LHCN-M2 (cell line): ENCODE measurements at places on chromosomes 13 and 19.

- DNase-seq = no peak
These were observed 15.8 kb upstream of the UBE2S start for GRCh38 chr19:55423225-55424005.

DNA sequence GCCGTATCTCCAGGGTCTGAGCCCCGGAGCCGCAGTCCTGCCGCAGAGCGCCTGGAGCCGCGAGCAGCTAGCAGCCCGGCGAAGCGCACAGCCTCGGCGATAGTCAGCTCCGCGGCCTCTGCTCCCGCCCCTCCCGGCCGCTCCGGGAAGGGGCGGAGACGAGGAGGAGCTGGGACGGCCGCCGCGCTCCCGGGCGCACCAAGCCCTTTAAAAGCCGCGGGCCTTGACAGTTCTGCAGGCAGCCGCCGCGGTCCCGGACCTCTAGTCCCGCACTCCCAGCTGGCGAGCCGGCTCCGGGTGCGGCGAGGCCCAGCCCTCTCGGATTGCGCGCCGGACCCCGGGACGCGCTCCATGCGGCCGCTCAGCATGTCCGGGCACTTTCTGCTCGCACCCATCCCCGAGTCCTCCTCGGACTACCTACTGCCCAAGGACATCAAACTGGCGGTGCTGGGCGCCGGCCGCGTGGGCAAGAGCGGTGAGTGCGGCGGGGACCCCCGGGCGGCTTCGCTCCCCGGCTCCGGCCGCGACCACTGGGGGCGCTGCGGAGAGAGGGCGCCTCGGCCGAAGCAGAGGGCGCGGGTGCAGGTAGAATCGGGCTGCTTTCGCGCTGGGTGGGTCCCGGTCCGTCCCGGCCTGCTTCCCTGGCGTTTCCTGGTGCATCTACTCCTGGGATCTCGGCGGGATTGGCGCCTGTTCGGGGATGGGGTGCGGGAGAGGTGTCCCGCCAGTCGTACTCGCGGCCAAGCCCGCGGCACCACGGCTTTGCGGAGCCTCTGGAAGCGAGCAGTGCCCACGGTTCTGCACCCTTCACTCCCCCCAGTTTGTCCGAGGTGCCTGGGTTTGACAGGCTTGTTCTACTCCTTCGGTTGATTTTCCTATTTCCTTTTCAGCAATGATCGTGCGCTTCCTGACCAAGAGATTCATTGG is at the start of gene RASL11A:
RASL11A (plus strand) TSS at position 237 of the 927 bp plus-strand sequence; CDS start at position 352, 115 bp downstream.
- peak; percentile 77 for DNase-seq

- no peak for DNase-seq
These were observed 42.7 kb downstream of the ACTN4 start for GRCh38 chr19:38690146-38690545.

GRCh38 chr19:56678205-56678604 is 6.6 kb upstream of the ZNF835 start:
- no peak for DNase-seq

- DNase-seq = no peak
These were observed 73.7 kb downstream of the ERICH6B start for GRCh38 chr13:45541806-45542205.

GRCh38 chr19:51439021-51439465 is 19.2 kb downstream of the SIGLEC8 start:
- no peak for DNase-seq

DNA sequence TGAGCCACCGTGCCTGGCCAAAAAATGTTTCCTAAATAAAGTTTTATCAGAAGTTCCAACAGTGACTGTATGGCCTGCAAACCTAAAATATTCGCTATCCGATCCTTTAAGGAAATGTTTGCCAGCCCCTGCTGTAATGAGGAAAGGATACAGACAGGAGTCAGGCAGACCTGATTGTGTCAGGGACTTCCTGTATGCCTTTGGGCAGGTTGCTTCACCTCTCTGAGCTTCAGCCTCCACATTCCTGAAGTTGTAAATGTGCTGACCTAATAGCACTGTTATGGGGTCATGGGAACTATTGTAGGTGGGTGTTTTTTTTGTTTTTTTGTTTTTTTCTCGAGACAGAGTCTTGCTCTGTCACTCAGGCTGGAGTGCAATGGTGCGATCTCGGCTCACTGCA is 6.2 kb downstream of the ABHD8 start:
- no peak for DNase-seq

- no peak for DNase-seq
These were observed 69.5 kb downstream of the KLF2 start for GRCh38 chr19:16394111-16394510.

DNA sequence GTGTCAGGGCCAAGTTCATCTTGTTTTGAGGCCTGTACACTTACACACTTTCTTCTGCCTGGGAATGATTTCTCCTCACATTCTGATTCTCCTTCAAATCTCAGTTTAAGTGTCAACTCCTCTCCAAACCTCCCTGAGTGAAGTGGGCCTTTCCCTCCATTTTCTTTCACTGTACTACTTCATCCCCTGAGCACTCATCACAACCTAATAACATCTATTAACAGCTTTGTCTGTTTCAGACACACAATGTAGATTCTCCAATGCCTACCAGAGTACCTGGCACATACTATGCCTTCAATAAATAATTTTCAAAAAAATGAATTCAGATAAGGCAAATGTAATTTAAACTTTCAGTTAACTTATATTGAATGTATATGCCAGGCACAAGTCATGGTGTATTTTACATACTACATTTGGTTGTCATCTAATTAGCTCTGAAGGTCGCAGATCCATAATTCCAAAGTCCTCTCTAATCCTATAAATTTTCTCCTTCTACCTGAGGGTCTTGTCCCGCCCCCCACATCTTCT is 357 bp upstream of the COG6 start:
- DNase-seq = no peak

DNA sequence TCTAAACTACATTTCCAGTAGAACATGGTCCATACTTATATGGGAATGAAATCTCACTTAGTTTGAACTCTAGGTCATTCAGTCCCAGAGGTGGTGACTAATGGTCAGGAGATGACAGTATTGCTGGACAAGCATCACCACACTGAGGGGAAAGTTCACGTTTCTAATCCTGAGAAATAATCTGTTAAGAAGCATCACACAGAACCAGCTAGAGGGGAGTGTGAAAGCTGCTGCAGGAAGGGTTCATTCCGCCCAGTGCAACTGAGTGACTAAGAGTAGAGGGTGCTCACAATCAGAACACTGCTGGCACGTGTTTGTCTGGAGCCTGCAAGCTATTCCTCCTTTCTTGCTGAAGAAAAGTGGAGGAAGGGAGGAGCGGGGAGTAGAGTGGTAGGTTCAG is 2.7 kb downstream of the COL4A1 start:
- peak; percentile 88 for DNase-seq

DNA sequence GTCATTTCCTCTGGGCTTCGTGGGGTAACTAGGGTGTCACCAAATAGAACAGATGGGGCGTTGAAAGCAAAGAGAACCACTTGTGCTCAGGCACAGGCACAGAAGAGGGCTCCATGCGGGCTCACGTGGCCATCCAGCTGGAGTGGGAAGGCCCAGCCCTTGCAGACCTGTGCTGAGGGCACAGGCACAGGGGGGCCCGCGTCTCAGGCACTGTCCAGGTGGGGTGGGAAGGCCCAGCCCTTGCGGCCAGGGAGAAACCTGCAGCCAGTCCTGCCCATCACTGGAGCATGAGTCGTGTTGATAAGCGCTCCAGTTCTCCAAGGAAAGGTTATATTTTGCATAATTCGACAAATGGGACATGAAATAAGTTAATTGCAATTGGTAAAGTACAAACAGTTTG is 57.5 kb downstream of the SLC7A9 start:
- DNase-seq = no peak

- DNase-seq = peak; percentile 63
These were observed 2.9 kb downstream of the NUMBL start for GRCh38 chr19:40687525-40688016.

GRCh38 chr19:43763473-43763939 is 8.7 kb upstream of the SMG9 start:
- no peak for DNase-seq

GRCh38 chr13:97011446-97012131 is 17.3 kb upstream of the OXGR1 start:
- no peak for DNase-seq

- no peak for DNase-seq
These were observed 8.2 kb upstream of the SIGLEC14 start for GRCh38 chr19:51654783-51655182.

- no peak for DNase-seq
These were observed 15.4 kb downstream of the ZNF570 start for GRCh38 chr19:37484406-37485168.

DNA sequence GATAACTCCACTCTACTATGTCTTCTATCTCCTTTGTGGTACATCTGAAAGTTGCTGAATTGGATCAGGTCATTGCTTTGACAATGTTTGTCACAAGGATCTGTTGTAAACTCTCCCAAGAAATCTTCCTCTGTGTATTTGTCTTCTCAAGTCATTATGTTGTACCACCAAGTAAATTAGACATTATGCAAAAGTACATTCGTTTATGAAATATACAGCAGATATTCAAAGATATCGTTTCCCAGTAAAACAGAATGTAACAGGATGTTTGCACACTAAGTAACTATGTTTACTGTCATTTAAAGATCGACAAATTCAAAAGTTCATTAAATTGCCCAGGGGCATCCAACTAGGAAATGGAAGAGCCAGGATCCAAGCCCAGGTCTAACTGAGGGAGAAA is 739.4 kb downstream of the EFNB2 start:
- DNase-seq = no peak

- peak; percentile 6 for DNase-seq
These were observed 789.1 kb downstream of the GPC5 start for GRCh38 chr13:92187378-92187989.

GRCh38 chr19:11699931-11700794 is 38.6 kb downstream of the ZNF823 start:
- peak; percentile 27 for DNase-seq

DNA sequence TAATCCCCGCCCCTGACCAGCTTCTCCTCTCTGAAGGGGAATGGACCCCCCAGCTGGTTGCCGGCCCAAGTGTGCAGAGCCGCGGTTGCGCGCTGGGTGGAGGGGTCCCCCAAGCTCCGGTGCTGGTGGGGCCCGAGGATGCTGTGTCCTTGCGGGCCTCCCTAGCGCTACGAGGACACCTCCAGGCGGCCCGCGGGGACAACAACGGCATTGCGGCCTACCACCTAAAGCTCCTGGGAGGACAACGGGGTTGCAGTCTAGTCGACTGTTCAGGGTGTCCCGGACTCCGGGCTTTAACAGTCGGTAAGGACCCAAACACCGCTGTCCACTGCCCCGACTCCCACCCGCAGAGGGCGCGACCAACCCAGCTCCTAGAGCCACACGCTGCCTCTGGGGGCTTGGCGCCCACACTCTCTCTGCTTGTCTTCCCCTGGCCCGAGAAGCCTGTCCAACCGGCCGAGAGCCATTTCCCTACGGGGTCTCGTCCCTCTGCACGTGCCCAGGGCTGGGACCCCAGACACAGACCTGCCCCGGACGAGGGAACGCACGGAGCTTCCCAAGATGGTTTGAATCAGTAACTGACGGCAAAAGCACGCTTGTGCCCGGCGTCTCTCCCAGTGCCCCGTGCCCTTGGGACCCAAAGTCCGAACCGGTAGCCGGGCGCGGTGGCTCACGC is 927 bp upstream of the SDHAF1 start:
- no peak for DNase-seq

GRCh38 chr19:54791476-54791875 is 11.9 kb upstream of the KIR2DL4 start:
- no peak for DNase-seq

DNA sequence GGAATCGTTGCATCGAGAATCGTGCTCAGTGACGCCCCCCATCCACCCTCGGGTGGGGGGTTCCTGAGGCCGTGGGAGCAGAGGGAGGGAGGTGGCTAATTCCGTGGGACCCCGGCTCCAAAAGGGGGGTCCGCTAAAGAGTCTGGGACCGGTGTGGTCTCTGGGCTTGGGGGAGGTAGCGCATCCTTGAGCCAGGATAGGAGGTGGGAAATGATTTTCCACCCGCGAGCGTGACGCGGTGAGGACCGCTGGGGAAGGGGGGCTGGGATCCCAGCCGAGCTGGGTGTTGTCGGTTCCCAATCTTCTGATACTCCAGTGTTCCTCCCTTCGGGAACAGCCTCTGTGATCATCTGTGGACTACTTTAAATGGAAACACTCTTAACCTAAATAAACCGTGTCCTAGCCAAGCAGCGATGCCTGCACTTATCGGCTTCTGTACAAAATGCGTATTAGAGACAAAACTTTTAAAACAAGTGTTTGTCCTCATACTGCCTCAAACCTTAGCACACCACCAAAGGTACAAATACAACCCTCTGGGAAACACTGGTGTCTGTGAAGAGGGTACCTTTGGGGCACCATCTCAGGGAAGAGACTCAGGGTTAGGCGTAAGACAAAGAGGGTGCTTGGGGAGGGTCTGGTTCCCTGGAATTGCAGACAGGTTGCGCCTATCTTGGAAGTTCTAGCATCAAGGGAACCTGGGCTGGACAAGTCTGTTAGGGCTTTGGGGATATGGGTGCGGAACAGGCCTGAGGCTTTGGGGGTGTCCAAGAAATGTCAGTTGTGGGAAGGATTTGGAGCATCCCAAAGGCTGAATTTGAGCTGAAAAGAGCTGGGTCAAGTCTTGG is 16.0 kb downstream of the KCNC3 start:
- DNase-seq = no peak

DNA sequence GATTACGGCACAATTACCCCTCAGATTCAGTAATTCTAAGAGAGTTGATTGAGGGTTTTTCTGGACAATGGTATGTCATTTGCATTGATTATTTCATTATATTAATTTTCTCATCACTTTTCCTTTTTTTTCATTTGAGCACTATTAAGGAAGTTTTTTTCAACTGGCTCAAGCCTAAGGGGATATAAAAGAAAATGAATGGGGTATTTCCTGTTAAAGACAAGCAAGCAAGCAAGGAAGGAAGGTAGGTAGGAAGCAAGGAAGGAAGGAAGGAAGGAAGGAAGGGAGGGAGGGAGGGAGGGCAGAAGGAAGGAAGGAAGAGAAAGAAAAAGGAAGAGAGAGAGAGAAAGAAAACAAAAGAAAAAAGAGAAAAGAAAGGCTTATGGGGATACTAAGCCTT is 620.3 kb downstream of the DIAPH3 start:
- DNase-seq = no peak

DNA sequence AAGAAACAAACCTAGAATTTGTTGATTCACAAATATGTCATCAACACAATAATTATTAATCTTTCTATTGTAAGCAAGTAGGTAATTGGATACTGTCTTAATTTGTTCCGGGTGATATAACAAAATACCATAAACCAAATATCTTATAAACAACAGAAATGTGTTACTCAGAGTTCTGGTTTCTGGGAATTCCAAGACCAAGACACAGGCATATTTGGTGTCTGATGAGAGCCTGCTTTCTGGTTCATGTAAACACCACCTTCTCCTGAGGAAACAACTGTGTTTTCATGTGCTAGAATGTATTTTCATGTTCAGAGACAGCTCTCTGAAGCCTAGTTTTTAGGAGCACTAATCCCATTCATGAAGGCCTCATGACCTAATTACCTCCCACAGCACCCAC is 1819.5 kb downstream of the SLITRK5 start:
- peak; percentile 31 for DNase-seq
